ENCODE measurements at places on chromosomes 13 and 19.

GRCh38 chr13:69109891-69110525 is 997.6 kb upstream of the ATXN8OS start:
- DNase-seq: no peak

DNA sequence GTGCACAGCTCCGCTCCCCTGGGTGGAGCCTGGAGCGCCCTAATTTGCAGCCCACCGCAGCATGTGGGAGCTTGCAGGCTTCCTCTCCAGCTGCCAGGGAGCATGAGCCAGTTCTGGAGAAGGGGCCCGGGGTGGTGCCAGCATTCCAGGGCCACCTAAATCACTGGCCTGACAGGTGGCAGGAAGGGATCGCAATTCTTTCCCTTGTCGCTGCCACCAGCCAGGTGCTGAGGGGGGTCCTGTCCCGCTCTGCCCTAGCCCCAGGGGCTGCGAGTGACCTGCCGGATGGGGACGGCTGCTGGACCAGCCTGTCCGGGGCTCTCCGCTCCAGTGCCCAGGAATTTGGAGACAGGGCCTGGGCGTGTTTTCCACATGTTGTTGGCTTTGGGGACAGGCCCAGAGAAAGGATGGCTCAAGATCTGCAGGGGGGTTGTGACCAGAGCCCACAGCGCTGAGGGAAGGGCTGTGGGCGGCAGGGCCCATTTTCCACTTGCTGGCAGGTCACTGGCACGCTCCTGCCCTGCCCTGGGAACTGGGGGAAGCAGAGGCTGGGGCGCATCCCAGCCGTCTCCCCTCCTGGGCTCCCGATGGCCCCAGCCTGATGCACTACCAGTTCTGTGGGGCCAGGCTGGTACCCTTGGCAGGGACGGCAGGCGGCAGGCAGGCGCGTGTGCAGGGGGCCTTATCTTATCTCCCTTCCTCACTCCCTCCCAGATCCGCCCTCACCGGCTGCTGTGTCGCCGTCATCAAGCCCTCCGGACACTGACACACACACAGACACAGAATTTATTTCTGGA is 9.5 kb downstream of the NDUFA11 start:
- peak; percentile 13 for DNase-seq

DNA sequence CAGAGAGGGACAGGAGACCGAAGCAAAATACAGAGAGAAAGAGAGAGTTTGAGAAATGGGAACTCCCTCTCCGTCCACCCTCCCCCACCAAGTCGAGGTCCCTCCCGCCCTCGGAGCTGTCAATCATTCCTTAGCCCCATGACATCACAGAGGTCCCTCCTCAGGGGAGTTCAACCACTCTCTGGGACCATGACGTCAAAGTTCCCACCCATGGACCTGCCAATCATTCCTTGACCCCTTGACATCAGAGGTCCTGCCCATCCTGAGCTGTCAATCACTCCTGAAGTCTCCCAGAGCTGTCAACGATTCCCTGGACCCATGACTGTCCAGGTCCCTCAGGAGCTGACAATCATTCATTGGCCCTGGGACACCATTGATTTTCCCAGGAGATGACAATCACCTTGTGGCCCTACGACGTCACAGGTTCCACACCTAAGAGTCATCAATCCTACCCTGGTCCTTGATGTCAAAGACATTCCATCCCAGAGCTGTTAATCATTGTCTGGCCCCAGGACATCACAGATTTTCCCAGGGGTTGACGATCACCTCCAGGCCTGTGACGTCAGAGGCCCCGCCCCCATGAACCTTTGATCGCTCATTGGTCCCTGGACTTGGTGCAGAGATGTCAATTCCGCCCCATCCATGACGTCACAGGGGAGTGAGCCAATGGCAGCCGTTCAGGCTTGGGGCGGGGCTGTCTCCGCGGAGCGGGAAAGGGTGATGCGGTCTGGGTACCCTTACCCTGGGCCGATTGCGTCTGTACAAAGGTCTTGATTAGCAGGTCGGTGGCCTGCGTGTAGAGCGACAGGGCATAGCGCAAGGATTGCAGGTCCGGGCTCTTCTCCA is 61.7 kb downstream of the COLGALT1 start:
- DNase-seq: no peak

DNA sequence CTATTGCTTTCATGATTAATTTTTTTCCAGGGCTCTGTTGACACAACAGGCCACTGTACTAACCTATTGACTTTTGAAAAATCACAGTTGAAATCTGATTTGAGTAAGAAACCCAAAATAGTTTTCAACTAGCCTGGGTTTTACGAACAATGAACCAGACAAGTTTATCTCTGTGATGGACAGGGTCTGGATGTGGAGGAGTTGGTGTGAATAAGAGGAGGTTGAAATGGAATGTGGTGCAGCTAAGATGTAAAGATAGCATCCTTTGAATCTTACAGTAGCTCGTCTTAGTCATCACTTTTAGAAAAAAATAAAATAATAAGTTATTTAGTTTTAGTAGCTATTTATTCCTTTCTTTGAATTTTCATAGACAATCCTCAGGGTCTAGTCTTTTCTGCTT is 8.3 kb upstream of the OXGR1 start:
- DNase-seq: no peak

DNA sequence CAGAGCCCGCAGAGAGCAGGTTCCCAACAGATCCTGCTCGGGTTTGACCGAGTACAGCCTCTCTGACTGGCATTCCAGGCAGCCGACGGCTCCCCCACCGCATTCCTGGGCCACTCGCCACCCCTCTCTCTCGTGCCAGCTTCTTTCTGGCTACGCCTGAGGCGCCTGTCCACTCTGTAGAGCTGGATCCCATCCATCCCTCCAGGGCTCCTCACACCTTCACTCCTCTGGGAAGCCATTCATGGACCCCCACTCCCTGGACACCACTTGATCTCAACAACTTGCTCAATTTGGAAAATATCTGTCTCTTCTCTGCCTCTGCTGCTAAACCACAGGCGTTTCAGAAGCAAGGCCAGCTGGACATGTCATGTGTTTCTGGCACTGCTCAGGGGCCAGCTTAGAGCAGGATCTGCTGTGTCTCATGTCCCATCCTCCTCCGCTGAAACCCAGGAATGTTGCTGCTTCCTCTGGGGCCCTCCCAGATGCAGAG is 30.6 kb upstream of the ATP1A3 start:
- no peak for DNase-seq
